ENCODE measurements at places on chromosomes 4 and X. TPM values are rescaled to one million over a fixed set of nuclear protein-coding genes. Genes with fewer than 3 reads are reported as not detected.
A peak's percentile ranks its signal among the peaks of the same experiment; 100 is the strongest.

GRCh38 chrX:68995386-68995779 lies 166.6 kb downstream of the EFNB1 start:
- DNase-seq = no peak

DNA sequence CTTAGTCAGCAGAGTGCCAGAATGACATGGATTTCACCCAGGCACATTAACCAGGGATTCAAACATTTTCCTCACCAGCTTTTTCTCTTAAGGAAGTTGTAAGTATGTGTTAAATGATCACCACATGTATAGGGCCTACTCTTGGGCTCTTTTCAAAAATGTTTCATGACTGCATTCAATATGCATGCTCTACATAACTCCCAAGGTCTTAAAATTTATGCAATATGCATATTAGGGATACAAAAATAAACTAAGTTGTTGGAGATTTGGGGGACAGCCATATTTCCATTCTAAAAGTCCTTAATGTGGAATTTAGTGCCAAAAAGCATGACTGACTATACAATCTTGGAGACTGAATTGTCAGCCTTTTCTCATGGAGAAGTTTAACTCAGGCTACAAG lies 25.0 kb upstream of the TRPC5OS start:
- no peak for DNase-seq

DNA sequence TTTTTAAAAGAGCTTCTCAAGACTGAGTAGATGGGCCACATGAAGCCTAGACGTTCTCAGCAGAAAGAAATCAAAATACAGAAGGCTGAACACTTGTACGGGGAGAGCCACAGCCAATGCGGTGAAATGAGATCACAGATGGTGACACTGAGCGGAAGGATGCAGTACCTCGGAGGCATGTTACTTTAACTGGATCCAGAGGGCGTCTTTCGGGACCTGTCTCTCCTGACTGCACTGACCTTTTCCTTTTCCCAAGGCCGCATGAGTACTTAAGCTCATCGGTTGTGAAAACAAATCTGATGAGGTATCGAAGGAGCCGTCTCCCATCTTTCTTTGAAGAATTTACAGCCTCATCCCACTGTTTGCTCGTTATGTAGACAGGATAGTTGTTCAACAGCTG lies 32.6 kb downstream of the BEND4 start:
- DNase-seq = no peak

TMEM271 gene
- total RNA-seq = 0.23 TPM

DNA sequence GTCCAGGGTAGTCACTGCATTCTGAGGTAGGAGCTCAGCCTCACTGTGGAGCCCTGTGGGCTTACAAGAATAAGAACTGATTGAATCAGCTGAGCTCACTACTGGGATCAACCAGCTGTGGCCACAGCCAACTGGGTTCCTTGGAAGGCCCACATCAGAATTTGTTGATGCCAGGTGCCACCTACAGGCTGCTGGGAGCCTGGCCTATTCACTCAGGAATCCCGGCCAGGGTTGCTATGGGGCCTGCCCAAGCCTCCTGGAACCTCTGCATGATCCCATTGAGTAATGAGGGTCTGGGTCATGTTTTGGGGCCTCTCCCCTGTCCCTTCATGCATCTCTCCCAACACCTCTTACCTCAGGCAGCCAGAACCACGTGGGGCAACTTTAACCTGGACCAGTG lies 53.9 kb upstream of the KIAA1210 start:
- DNase-seq = no peak

CENPVL2 gene
- not detected for total RNA-seq

DNA sequence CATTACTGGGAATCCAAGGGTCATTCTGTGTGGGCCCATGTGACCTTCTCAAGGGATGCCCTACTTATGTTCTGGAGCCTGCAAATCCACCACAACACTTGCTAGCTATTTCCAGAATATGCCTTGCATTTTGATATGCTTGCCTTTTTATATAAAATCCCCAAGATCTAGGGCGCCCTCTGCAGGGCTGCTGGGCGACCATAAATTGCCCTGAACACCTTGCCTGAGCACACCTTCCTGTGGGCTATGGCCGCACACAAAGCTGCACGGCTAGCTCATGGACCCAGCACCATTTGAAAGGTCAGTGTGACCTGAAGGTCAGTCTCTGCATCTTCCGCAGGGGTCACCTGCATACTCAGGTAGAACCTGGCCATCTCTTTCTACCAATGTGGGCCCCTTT lies 311.7 kb downstream of the NLGN4X start:
- no peak for DNase-seq

FDCSP gene
- total RNA-seq = not detected

DNA sequence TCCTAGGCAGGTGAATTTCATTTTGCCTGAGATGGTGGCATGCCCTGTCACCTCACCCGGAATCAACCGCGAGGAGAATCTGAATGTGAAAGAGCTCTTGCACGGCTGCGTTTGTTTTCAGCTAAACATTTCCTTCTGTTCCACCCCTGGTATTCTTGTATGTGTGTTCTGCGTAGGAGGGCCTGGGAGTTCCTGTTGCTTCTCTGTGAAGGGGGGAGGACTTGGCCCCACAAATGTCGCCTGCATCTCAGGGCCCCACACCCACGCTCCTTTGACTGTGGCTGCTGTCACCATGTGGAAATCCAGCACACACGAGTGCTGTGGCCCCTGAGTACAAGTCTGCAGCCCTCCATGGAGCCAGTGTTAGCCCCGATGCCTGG lies 45.8 kb upstream of the CLCN4 start:
- DNase-seq = no peak

DNA sequence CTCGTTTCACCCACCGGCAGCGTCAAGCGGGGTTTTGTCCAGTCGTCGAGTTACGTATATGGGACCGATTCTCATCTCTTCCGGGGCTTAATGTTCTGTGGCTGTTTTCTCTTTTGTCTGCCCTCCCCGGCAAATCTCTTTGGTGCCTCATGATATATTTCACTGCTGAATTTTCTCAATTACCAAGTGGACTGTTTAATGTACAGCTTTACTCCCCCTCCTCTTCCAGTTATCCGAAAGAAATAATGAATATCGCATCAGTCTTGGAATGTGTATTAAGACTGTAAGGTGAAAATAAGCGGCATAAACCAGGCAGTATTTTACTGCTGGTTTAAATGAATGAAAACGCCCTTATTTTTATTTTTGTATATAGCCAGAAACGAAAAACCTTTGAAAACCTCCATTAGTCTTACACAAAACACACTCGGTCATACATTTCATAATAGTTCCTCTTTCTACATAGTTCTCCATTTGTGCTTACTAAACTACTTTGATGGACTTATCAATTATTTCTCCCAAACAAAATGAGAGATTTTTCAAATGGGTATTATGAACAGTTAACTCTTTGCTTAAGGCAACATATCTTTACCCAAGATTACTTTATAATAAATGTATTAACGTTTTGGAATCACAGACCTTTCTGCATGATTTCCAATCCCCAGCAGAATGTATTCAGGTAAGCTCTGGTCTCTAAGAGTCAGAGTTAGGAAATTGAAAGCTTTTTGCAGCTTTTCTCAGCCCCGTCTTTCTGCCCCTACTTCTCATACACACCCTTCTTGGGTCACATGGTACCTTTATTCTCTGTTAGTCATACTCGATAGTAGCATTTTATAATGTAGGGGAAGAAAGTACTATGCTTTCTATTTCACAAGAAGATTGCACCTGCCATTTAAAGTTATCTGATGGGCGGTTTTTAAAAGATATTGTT lies 979 bp downstream of the RP2 start:
- DNase-seq = no peak

GRCh38 chr4:106287353-106287969 lies 28.5 kb downstream of the TBCK start:
- DNase-seq = no peak

TMEM33 gene
- total RNA-seq = 24.3 TPM

G3BP2 gene
- total RNA-seq = 29.4 TPM

GRCh38 chr4:78033861-78034260 lies 23.3 kb upstream of the FRAS1 start:
- no peak for DNase-seq

IQCM gene
- total RNA-seq = not detected

TMEM31 gene
- total RNA-seq = not detected

DNA sequence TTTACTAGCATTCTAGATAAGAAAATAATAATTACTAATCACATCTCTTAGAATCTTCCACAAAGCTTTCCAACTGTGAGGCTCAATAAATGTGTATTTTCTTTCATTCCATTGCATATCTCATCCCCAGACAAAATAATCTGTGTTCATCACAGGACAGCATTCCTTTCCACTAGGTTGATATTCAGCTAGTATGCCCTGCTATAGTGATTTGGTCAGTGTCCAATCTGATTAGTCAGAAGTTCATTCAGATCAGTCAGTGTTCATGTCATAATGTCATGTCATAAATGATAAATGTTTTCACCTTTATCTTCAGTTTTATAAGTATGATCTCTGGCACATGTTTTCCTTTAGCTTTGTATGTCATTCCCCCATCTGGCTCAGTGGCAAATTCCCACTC lies 611.4 kb downstream of the KCTD8 start:
- DNase-seq = no peak

HAUS3 gene
- 5.7 TPM for total RNA-seq

- no peak for DNase-seq
These were observed 16.5 kb upstream of the STOX2 start for GRCh38 chr4:183888564-183888963.

DNA sequence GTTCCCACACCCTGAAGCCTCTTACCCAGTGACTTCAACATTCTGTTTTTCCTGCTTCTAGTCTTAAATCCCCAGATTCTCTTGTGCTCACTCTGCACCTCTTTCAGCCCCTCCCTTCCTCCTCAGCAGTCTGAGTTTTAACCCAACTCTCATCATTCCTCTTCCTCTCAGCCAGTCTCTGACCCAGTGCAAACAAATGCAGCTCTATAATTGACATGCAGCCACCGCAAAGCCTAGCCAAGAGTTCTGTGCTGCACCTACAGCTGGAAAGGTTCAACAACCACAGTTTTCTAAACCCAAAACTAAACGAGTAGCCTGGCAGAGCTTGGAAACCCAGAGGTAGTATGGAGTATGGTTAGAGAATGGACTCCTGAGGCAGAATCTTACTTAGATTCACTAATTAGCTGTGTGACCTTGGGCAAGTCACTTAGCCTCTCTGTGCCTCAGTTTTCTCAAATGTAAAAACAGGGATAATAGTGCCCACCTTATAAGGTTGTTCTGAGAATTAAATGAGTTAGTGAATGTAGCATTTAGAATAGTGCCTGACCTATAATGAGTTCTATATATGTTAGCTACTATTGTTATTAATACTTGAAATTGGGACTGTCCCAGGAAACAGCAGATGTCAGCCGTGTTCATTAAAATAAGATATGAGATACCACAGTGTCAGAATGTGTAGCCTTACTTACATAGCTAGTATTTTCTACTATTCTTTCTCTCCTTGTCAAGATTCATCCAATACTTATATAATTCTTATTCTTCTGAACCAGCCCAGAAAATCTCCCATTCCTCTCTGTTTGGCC lies 3.5 kb downstream of the TMEM154 start:
- no peak for DNase-seq

DNA sequence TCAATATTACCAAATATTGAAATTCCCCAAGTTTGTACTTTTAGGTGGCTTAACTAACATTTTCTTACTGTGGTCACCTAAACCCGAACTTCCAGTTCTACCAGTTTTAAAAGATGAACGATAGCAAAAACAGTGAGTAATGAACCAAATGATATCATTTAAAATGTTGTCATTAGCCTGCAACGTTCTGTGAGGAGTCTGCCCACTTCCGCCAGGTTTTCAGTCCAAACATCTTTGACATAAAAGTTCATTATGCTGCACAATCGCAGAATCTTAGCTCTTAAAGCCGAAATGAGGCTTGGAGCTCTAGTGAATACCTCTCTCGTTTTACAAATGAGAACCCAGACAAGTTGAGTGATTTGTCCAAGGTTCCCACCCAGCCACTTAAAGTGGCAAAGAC lies 762 bp downstream of the PIGA start:
- DNase-seq = peak; percentile 24

DNA sequence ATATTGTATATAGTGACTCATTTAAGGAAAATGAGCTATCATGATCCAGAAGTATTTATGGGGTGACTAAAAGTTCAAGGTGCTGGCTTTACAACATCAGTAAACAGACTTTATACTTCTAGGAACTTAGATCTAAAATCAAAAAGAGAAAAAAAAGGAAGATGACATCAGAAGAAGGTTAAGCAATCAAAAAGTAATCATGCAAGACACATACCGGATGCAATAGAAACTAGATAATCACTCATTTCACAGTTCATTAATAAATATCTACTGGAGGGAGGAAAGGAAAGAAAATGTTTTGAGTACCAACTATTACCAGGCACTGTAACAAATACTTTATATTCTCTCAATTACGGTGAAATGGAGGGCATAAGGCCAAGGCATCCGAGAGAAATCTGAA lies 276.4 kb downstream of the SPRY1 start:
- DNase-seq = no peak

FLNA gene
- 67.0 TPM for total RNA-seq

DNA sequence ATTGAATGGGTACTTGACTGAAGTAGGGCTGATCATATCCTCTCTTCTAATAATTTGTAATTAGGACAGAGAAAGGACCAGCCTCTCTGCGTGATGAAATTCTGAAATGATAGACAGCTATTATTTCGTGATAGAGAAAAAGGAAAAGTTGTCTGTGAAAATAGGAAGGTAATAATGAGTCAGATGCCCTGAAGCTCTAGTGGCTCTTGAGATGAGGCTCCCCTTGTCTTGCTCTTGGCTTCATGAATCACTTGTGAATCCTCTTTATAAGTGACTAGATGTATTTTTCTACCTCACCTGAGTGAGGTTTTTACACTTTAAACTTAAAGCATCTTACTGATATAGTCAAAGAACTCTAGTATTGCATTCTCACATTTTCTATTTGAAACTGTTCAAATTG lies 888.9 kb downstream of the PCDH18 start:
- DNase-seq = no peak

- DNase-seq = peak; percentile 4
These were observed 48.8 kb upstream of the HMX1 start for GRCh38 chr4:8920289-8920965.

DNA sequence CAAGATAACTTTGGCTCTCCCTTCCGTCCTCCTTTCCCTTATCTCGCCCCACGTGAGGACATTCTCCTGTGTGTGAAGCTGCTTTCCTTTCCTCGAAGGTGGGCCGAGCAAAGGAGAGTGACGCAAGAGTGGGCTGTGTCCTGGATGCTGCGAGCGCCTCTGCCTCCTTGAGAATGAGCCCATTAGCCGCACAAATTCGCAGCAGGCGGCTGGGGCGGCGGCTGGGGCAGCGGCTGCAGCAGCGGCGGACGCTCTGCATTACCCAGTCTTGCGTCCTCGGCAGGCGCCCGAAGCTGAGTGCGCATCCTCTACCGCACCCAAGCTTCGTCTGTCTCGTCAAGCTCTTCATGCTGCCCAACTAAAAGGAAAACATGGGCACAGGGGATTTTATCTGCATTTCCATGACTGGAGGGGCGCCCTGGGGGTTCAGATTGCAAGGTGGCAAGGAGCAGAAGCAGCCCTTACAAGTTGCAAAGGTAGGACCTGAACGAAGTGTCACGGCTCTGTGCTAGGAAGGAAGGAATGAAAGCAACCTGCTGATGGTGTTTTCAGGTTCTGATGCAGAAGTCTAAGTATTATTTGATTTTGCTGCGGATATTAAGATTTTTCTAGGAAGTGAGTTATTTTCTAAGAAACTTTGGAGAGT lies at the start of gene SYNPO2:
SYNPO2 (plus strand) TSS at position 189 of the 646 bp plus-strand sequence; CDS start at position 372, 183 bp downstream.
- peak; percentile 74 for DNase-seq

ARHGEF38 gene
- 8.8 TPM for total RNA-seq
